ENCODE measurements at places on chromosomes 1 and 21. TPM values are rescaled to one million over a fixed set of nuclear protein-coding genes. Genes with fewer than 3 reads are reported as not detected.

RAB7B gene
- total RNA-seq, result 2.4 TPM

SLC25A34 gene
- 0.43 TPM for total RNA-seq

HORMAD1 gene
- total RNA-seq, result 2.4 TPM

FABP3 gene
- 15.2 TPM for total RNA-seq

EPHA2 gene
- total RNA-seq, result 76.2 TPM

PTGFR gene
- 4.6 TPM for total RNA-seq

ACOT11 gene
- 1.5 TPM for total RNA-seq

DMRTA2 gene
- total RNA-seq, result 0.14 TPM

NPR1 gene
- total RNA-seq, result 0.88 TPM

All from placental pericyte (primary cell).